Suppressor macrophage treated with lipopolysaccharide for 1 hour (primary cell): ENCODE measurements at places on chromosomes 1 and 21.

- no peak for DNase-seq
These were observed 330.4 kb upstream of the ESRRG start for GRCh38 chr1:217053676-217054075.

DNA sequence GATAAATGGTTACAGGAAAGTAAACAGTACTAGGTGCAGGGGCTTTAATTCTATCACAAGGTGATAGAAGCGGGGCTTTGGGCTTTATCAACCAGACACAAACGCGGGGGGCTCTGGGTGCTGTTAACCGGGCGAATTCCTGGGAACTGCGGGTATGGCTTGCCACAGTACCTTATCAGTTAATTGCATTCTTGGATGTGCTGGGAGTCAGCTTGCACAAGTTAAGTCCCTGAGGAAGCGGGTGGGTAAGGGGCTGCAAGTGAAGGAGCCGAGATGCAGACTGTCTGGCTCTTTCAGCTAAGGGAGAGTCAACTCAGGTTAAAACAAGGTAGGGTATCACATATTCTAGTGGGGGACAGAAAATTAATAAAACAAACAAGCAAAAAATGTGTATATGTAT, 661 bp downstream of the GBP4 start:
- no peak for DNase-seq

GRCh38 chr1:192005976-192006375, 152.3 kb upstream of the RGS18 start:
- DNase-seq: no peak

DNA sequence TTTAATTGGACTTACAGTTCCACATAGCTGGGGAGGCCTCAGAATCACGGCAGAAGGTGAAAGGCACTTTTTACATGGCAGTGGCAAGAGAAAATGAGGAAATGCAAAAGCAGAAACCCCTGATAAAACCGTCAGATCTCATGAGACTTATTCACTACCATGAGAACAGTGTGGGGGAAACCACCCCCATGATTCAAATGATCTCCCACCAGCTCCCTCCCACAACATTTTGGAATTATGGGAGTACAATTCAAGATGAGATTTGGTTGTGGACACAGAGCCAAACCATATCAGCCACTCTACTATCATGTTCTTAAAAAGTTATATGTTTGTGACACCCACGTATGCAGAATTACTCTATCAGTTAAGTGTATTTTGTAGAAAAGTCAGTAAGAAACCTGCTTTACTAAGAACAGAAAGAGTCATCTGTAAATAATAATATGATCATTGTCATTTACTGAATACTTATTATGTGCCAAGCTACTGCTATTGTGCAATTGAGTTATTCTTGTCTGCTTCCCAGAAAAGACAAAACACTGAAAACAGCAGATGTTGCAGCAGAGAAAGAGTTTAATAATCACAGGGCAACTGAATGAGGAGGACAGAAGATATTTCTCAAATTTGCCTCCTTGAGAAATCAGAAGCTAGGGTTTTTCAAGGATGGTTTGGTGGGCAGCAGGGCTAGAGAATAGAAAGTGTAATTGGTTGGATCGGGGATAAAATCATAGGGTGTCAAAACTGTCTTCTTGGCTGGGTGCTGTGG, 207.7 kb upstream of the FGGY start:
- DNase-seq: peak; percentile 40

DNA sequence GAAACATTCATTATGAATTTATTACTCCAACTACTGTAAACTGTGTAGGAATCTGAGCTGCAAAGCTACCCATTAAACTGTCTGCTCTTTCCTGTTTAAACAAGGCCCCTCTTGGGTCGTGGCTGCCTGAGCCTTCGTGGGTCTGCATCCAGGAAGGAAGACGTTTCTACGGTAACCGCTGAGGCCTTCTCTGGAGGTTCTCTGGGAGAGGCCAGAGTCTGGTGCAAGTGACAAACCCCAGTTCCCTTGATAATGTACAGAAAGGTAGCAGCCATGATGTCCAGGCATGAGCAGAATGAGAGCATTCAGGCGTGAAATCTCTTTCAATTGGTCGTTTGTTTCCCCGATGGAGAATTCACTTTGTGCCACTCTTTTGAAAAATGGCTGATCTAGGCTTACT, 350.2 kb downstream of the PLPP3 start:
- DNase-seq: no peak

- no peak for DNase-seq
These were observed 37.5 kb downstream of the KCNQ4 start for GRCh38 chr1:40820911-40821693.

GRCh38 chr1:153532181-153532580, 3.6 kb downstream of the S100A6 start:
- no peak for DNase-seq

- DNase-seq: peak; percentile 40
These were observed 6.3 kb upstream of the CRYBG2 start for GRCh38 chr1:26359981-26360806.

- DNase-seq: peak; percentile 11
These were observed 61.5 kb upstream of the GJA5 start for GRCh38 chr1:147821883-147822282.

- no peak for DNase-seq
These were observed 72.0 kb downstream of the ZNF281 start for GRCh38 chr1:200337831-200338230.

GRCh38 chr1:7280347-7280960, 490.6 kb upstream of the VAMP3 start:
- DNase-seq: no peak

DNA sequence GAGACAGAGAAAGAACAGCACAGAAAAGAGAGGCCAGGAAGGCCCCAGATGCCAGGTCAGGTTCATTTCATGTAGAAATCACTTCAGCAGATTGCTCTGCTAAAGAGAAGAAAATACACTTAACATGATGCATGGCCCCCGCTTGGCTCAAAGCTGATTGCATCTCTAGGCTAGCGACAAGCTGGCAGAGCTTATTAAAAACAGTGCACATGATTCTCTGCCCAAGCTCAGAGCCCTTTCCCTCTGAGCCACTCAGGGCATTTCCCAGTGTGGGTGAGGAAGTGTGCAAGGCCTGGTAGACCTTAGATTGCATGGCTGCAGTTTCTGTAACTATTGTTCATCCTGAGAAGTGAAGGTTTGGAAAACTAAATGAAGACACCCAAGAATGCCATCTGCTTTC, 3.3 kb upstream of the CAPN9 start:
- peak; percentile 13 for DNase-seq

GRCh38 chr1:77817368-77818209, 38.1 kb downstream of the MIGA1 start:
- no peak for DNase-seq

- DNase-seq: no peak
These were observed 121.4 kb downstream of the TGFBR3 start for GRCh38 chr1:91764471-91765115.

- DNase-seq: no peak
These were observed 12.5 kb downstream of the SLX9 start for GRCh38 chr21:44952116-44952928.

- DNase-seq: no peak
These were observed 31.1 kb downstream of the CNST start for GRCh38 chr1:246597340-246597739.

GRCh38 chr1:243821177-243821680, 28.8 kb downstream of the AKT3 start:
- no peak for DNase-seq

GRCh38 chr1:164693564-164694359, 134.8 kb downstream of the PBX1 start:
- no peak for DNase-seq

- peak; percentile 42 for DNase-seq
These were observed 1.5 kb downstream of the PARP1 start for GRCh38 chr1:226406401-226406881.

DNA sequence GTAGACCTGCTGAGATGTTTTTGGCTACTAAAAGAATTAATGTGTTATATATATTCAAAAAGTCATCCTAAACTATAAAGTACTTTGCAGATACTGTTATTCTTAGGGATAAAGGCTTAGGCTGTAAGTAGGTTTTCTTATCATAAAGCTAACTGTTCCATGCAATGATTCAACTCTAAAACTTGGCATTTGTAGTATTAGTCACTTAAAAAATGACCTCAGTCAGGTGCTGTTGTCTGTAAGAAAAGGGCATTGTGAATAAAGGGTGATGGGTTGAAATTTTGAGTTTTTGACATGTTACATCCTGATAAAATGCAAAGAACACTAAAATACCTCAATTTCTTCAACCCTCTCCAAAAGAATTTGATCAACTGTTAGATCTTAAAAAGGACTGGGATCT, 32.9 kb downstream of the ADCY10 start:
- DNase-seq: no peak

DNA sequence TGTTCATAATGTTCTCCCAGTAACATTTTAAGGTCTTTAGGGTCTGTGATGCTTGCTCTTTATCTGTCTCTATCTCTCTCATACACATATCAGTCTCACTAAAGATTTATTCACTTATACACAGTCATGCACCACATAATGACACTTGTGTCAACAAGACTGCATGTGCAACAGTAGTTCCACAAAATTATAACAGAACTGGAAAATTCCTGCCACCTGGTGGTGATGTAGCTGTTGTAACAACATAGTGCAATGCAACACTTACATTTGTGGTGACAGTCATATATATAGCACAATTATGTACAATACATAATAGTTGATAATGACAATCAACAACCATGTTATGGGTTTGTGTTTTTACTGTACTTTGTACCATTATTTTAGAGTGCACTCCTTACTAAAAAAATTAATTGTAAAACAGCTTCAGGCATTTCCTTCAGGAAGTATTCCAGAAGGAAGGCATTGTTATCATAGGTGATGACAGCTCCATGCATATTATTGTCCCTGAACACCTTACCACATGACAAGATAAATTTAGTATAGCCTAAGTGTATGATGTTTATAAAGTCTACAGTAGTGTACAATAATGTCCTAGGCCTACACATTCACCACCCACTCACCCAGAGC, 8.1 kb downstream of the TDRD5 start:
- peak; percentile 27 for DNase-seq

DNA sequence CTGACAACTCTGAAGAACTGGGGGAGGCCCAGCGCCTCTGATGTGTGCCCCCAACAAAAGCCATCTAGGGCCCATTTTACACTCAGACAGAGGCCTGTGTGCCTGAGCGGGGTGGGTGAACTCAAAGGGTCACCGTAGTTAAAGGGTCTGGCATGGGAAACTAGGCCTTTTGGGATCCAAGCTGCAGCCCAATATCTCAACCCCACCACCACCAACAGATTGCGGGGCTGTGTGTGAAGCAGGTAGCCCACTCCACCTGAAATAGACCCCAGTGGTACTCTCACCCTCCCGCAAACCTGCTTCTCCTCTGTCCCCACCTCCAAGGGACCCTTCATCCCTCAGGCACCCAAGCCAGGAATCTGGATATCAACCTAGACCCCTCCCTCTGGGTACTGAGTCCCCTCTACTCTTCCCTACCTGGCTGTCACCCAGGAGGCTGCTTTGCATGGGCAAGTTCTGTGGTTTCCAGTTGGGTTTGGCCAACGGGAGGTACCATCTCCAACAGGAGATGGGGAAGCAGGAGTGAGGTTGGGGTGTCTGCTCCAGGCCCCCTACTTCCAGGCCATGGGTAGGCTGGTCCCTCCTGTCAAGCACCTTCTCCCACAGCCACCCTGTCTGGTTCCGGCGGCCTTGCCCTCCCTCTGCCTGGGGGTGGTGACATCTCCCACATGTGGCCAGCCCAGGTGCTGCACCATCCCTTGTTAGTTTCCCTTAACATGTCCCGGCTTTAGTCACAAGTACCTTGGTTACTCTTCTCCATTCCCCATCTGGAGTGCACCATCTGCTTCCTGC, 35.2 kb upstream of the LRP8 start:
- DNase-seq: no peak

- peak; percentile 98 for DNase-seq
These were observed 141.4 kb upstream of the ARHGEF16 start for GRCh38 chr1:3312898-3313575.

DNA sequence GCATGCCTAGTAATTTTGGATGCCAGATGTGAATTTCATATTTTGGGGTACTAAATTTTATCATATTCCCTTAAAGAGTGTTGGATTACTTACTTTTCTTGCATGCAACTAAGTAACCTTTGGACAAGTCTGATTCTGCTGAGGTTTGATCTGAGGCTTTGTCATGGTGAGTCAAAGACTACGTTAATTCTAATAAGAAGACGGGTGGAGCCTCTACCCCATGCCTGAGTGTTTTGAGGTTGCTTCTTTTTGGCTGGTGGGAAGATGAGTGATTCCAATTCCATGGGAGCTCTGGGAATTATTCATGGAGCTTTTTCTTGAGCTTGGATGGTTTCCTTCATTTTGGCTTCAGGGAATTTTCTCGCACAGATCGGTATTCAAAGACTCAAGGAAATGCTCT, 11.6 kb upstream of the PCP4 start:
- DNase-seq: no peak

GRCh38 chr21:45981151-45982091, at the start of gene COL6A1:
TSS of gene COL6A1 (plus strand) at chr21:45981770. CDS start at chr21:45981851, 81 bp downstream.
- DNase-seq: peak; percentile 89

DNA sequence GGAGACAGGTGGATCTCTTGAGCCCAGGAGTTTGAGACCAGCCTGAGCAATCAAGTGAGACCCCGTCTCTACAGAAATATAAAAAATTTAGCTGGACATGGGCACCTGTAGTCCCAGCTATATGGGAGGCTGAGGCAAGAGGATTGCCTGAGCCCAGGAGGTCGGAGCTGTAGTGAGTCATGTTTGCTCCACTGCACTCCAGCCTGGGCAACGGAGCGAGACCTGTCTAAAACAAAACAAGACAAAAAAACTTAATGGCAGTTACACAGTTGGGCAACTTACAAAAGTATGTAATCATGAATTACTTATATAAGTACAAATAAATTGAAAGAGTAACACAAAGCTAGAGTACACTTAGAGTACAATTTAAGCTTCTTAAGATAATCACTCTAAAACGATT, 25.2 kb downstream of the RC3H1 start:
- DNase-seq: no peak

- DNase-seq: no peak
These were observed 98.2 kb upstream of the USH2A start for GRCh38 chr1:216521477-216521876.

GRCh38 chr21:25688275-25689155, 46.2 kb downstream of the ATP5PF start:
- no peak for DNase-seq

GRCh38 chr21:40143822-40144525, 276.7 kb downstream of the PCP4 start:
- peak; percentile 64 for DNase-seq
